Fibroblast of skin of right biceps (primary cell): ENCODE measurements at places on chromosomes 2 and 18.
A peak's percentile ranks its signal among the peaks of the same experiment; 100 is the strongest.

GRCh38 chr2:113324684-113325160 is 46.0 kb upstream of the PAX8 start:
- peak; percentile 87 for DNase-seq

GRCh38 chr2:23029111-23029510 is 355.9 kb upstream of the KLHL29 start:
- no peak for DNase-seq

GRCh38 chr18:43587538-43588153 is 310.4 kb upstream of the SYT4 start:
- peak; percentile 35 for DNase-seq

GRCh38 chr2:11154016-11154922 is 998 bp upstream of the SLC66A3 start:
- peak; percentile 20 for DNase-seq

DNA sequence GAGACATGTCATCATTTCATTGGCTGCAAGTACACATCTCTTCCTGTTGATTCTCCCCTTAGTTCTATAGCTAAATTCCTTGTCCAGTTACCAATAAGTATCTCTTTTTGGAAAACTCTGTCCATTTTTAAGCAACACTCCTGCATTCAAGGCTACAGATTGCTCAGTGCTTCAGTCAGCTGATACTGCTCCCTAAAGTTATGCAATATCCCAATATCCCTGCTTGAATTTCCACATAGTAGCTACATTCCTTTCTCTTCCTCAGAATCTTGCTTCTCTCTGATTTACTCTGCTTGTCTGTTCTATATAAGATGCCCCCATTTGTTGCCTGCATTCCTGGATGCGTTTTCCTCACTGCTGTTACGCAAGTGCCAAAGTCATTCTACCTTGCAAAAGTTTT is 109.8 kb downstream of the PARD3B start:
- peak; percentile 49 for DNase-seq

GRCh38 chr2:122323927-122324326 is 568.5 kb downstream of the TSN start:
- no peak for DNase-seq

DNA sequence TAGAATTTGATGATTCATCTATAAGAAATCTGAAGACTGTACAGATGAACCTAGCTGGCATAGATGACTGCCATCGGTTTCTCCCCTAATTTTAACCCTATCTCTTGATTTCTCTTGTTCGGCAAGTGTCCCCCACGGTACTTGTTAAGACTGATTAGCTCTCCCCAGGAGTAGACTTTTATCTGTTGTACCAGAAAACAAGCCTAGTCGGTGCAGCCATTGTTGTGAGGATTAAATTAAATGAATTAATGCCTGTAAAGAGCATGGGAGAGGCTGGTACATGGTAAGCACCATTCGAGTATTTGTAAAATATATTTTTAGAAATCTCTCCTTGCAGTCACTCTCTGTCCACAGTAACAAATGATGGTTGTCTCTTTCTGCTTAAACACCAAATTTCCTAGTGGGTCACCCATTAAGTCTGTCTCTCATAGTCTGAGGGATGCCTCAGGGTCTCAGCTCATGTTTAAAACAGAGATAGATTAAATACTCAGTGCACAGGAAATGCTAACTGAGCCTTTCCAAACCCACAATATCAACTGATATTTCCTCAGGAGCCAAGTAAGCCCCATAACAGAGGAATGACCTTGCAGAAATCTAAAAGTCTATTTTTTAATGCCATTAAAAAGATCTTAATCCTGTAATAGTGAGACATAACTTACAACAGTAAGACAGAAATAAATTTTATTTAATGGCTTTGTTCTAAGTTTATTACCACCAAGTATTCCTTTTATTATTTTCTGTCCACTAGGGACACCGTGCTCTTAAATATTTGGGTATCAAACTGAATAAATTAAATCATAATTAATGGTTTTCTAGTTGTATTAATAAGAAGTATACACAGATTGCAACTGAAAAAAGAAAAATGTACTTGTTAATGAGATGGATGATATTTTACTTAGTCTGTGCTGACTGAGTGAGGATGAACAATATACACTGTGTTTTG is 2.9 kb upstream of the B4GALT6 start:
- no peak for DNase-seq

DNA sequence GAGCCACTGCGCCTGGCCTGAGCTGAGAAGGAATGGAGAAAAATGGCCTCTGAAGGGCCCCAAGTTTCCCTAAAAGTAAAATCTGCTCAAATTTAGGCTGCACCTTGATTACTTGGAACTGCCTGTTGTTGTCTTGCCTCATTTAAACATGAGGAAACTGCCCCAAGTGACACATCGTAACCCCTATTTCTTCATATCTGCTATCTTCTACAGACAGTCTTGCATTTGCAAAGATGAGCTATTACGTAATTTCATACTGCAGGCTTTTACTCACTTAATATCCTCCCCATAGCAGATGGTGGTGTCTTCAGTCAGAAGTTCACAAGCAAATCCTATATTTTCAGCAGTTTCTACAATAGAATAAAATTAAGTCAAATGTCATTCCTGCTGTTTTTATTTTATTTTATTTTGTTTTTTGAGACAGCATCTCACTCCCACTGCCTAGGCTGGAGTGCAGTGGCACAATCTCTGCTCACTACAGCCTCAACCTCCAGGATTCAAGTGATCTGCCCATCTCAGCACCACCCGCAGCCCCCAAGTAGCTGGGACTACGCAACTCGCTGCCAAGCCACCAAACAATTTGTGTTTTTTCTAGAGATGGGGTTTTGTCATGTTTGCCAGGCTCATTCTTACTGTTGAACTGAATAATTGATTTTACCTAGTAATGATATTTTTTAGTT is 45.3 kb upstream of the NARS1 start:
- peak; percentile 65 for DNase-seq

DNA sequence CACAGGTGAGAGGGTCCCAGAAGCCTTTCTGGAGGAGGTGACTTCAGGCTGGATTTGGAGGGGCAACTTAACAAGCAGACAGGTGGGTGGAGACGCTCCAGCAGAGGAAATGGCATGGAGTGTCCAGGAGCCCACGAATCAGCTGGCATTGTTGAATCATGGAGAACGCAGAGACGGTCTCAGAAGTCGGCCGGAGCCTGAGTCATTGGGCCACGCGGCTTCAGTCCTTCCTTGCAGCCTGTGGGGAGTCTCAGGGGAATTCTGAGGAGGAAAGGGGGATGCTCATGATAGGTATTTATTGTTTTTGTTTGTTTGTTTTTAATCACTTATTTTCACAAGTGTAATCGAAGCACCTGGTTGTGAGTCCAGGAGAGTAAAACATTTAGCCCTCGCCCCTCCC is 184.6 kb upstream of the HDAC4 start:
- DNase-seq = no peak

DNA sequence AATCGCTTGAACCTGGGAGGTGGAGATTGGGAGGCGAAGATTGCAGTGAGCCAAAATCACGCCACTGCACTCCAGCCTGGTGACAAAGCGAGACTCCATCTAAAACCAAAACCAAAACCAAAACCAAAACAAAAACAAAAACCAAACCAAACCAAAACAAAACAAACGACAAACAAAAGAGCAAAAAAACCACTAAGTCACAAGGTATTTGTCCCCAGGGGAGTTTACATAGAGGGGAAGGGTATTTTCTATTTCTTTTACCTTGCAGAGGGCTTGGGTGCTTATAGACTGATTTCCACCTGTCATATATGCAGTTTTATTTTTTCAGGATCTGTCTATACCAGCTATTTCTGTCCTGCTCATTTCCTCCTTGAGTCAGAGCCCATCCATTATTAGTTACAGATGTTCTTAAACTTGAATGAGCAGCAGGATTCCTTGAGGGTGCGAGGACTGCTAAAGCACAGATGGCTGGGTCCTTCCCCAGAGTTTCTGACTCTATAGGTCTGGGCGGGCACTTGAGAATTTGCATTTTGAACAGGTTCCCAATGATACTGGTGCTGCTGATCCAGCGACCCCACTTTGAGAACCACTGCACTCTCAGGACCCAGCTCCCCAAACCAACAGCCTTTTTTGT is 102.2 kb upstream of the UXS1 start:
- DNase-seq = peak; percentile 40

DNA sequence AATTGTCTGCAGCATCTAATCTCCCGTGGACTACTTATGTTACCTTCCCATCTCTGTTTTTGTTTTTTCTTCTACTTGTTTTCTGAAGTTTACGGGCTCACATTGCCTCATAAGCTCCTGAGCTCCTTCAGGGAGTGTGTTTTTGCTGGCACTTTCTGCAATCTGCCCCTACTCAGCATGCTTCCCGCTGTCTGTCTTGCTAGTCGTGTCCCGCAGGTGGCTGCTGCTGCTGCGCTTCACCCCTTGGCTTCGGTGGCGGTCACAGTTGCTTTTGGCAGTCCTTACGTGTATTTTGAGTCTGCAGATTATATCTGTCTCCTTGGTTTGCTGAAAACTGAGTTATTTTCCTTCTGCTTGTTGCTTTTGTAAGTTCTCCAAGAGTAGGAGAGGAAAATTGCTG is 37.3 kb downstream of the FER1L5 start:
- DNase-seq = no peak

GRCh38 chr2:233371641-233372040 is 17.3 kb downstream of the DGKD start:
- no peak for DNase-seq
